Activated gamma-delta T cell (primary cell): ENCODE measurements at places on chromosomes 4 and X.

GRCh38 chr4:133938061-133938460 is 263.5 kb downstream of the PABPC4L start:
- DNase-seq: no peak

GRCh38 chr4:78768452-78769180 is 7.5 kb upstream of the BMP2K start:
- no peak for DNase-seq

DNA sequence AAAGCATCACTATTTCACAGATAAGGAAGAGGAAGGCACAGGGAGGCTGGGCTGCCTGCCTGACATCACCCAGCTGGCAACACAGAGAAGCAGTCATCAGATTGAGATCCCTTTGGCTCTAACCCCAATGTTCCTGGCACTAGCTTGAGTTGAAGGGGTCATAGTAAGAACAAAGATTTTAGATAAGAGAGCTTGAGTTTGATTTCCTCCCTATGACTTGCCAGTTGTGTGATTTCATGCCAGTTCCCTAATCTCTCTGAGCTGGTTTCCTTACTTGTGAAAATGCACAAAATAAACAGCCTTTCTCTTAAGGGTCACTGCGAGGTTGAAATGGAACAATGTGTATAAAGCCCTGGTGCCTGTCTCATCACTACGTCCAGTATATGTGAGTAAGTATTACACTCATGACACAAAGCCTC is 475.4 kb upstream of the HS3ST1 start:
- DNase-seq: no peak

DNA sequence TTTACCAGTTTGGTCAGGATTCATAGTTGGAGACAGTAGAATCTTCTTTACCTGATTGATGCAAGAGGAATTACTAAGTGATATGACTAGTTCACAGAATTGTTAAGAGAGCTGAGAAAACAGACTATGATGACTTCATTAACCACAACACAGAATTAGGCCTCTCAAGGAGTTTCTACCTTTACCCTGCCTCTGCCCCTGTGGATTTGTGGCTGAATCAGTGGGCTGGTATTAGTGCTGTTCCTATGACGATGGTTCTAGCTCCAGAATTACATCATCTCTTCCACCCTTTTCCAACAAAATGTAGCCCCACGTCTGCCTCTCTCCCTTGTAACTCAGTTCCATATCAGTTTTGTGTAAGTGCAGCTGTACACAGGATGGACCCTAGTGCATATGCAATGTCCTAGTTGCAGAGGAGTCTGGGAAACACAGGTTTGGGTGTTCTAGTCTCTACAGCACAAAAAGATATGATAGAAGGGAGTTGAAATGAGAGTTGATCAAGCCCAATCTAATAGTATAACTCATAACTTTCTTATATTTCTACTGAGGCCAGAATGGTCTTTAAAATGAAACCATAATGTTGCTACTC is 99.3 kb downstream of the ANXA5 start:
- no peak for DNase-seq

GRCh38 chrX:66002824-66003680 is 36.8 kb downstream of the VSIG4 start:
- no peak for DNase-seq

DNA sequence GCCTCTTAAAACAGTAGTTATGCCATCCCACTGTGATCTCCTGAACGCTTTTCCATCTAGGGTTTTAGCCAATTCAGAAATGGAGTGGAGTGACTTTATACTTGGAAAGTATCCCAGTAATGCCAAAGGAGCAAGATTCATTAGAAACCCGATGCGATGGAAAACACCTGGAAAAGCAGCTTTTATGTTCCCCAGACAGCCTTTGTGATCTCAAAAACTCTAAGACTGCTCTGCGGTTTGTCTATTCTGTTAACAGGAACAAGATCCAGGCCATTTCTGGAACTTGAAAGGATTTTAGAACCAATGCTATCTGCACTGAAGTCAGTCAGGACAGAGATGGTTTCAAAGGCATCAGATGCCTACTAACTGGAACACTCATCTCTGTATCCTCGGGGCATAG is 145.1 kb downstream of the APBB2 start:
- no peak for DNase-seq

- no peak for DNase-seq
Measured at GRCh38 chr4:151012820-151013219, 2.3 kb downstream of the LRBA start.

DNA sequence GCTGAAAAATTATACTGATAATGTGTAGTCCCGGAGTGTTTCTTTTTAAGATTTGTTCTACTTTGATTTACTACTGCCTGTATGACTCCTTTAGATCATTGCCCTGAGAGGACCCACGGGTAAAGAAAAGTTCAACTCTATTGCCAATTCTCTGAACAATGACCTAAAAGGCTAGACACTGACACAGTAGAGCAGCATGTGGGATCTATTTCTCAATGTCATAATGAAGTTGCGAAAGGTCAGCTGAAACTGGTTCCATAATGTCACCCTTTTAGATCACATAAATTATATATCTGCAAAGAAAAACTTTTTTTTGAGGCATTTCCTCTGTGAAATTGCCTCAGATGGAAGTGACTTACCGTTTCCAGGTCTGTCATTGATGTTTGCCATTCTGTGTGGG is 67.4 kb downstream of the GLRB start:
- no peak for DNase-seq

GRCh38 chr4:172844556-172844955 is 324.1 kb upstream of the GALNT7 start:
- no peak for DNase-seq

GRCh38 chr4:89352541-89352940 is 44.9 kb upstream of the GPRIN3 start:
- no peak for DNase-seq

GRCh38 chr4:86048426-86048825 is 311.4 kb downstream of the MAPK10 start:
- DNase-seq: no peak

GRCh38 chrX:138945219-138945618 is 233.7 kb upstream of the FGF13 start:
- no peak for DNase-seq

- no peak for DNase-seq
Measured at GRCh38 chrX:25029288-25029825, 13.6 kb upstream of the ARX start.

- no peak for DNase-seq
Measured at GRCh38 chr4:12791536-12791935, 692.6 kb downstream of the RAB28 start.

- DNase-seq: no peak
Measured at GRCh38 chr4:134421734-134422133, 220.1 kb upstream of the PABPC4L start.

- no peak for DNase-seq
Measured at GRCh38 chr4:8707045-8707781, 114.6 kb downstream of the CPZ start.

DNA sequence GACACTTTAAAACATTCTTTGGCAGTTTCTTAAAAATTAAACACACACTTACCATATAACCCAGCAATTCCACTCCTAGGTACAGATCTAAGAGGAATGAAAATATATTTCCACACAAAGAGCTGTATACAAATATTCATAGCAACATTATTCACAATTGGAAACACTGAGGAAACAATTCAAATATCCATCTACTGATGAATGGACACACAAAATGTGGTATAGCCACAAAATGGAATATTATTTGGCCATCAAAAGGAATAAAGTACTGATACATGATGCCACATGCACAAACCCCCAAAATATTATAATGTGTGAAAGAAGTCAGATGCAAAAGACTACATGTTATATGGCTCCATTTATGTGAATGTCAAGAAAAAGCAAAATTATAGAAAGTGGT is 70.9 kb downstream of the HS6ST2 start:
- no peak for DNase-seq

- no peak for DNase-seq
Measured at GRCh38 chrX:13357925-13358324, 38.1 kb upstream of the ATXN3L start.

DNA sequence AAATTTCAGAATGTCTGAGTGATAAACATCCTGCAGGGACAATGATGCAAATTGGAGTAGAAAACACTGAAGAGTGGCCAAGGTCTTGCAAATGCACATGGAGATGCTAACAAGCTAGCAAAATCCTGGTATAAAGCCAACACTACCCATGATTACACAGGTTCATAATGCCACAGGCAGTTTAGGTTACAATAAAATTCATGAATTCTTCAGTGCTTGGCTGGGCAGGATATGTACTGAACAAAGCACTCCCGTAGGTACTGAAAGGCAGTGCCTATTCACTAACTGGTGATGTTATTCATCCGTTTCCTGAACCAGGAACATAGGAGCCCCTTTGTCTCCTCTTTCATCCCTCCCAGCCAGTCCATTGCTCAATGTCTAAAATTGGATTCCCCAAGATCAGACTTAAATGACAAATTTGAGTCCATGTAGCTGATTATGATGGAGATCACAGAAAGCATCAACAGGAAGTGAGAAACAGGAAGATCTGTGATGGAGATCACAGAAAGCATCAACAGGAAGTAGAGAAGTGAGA is 244.5 kb downstream of the DMD start:
- no peak for DNase-seq

- DNase-seq: no peak
Measured at GRCh38 chr4:76588274-76588673, 153.2 kb downstream of the SHROOM3 start.

DNA sequence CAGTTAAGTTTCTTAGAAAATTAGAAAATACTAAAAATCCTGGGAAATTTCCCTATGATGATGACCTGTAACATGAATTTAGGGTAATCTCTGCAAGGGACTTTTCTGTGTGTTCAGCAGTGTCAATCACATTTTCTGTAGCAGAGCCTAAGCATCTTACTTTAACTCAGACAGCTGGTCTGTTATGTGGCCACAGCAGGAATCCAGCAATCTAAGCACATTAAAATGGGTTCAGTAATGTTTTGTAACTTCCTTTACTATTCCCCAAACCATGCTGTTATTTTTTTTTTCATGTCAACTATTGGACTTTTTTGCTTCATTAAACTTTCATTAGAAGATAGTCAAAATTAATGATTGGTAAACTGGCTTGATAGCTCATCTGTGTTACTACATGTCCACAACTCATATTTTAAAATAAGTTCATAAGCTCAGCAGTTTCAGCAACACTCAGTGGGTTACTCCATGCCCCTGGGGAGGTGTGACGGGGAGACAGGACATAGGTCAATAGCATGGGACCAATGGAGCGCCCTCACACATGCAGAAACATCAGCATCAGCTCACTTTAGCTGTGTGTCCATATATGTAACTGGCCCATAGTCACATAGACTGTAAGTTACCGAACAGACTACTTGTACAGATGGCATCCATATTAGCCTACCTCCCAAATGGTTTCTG is 168.0 kb upstream of the PACRGL start:
- DNase-seq: no peak

DNA sequence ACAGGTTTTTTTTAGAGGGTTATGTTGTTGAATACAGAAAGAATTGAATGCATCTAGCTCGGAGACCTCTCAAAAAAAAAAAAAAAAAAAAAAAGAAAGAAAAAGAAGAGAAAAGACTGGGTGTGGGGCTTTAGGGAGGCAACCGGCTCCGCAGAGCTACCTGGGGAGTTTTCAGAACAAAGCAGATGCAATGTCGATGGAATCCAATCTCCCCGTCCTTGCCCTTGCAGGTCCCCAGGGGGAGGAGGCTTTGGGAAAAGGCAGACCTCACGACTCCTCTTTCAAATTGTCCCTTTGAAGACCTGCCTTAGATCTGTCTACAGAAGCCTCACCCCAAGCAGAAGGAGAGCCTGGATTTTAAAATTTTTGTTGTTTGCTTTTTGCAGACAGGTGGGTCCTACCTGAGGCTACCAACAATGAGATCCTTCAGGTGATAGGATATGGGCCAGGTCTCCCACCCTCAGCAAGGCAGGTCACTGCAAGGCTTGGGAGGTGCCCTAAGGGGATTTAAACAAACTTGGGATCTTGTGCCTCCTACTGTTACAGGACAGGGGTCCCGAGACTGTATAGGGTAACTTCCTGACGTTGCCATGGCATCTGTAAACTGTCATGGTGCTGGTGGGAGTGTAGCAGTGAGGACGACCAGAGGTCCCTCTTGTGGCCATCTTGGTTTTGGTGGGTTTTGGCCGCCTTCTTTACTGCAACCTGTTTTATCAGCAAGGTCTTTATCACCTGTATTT is 75.2 kb upstream of the PRKX start:
- no peak for DNase-seq

GRCh38 chrX:154012336-154012991 is 7.2 kb downstream of the IRAK1 start:
- DNase-seq: no peak

GRCh38 chrX:45715748-45716147 is 515.1 kb upstream of the DIPK2B start:
- no peak for DNase-seq

DNA sequence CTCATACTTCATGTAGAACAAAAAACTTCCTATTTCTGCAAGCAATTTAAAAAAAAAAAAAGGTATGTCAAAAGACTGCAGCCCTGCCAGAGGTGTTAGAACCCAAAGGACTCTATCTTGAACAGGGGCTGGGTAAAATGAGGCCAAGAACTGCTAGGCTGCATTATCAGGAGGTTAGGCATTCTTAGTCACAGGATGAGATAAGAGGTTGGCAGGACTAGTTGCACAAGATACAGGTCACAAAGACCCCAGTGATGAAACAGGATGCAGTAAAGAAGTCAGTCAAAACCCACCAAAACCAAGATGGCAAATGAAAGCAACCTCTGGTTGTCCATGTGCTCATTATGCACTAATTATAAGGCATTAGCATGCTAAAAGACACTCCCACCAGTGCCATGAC is 104.1 kb downstream of the ANOS1 start:
- DNase-seq: no peak

DNA sequence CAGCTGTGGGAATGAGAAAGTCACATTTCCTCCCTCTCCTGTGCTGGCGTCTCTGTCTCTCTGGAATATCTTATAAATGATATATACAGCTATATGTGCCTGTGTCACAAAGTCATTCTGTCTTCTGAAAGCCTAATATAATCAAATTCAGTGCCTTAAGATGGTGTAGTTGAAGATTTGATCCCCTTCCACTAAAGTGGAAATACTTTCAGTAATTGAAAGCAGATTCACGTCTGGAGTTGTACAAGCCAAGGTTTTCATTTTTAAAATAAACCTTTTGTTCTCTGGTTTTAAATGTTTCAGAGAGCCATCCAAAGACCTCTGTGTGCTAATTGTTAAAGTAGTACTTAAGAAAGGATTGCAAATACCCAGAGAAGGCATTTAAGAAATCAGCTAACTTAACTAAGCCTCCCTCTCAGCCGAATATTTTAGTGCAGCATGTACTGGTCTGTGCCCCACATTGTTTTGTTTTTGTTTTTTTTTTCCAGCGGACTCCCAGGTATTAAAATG is 206.8 kb downstream of the TENM3 start:
- DNase-seq: no peak

DNA sequence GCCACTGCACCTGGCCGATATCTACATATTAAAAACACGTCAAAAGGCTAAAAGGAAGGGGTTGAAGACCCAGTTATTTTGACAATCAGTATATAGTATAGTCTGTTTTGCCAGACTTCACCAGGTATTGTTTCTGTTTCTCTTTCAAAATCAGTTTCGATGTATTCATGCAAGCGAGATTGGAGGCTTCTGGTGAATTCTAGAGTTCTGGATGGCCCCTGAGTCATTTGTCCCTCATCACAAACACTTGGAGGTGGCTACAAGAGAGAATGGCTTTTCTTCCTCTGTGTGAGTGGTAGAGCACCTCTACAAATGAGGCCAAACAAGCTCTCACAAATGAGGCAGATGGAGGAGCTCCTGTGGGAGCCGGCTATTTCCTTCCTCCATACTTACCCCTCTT is 68.6 kb upstream of the ADGRG2 start:
- no peak for DNase-seq

GRCh38 chrX:85004255-85004654 is 578 bp downstream of the APOOL start:
- no peak for DNase-seq
